T follicular helper cell (primary cell): ENCODE measurements at places on chromosomes 13 and 19.

GRCh38 chr19:3506384-3507340, 551 bp downstream of the FZR1 start:
- DNase-seq: peak; percentile 12

DNA sequence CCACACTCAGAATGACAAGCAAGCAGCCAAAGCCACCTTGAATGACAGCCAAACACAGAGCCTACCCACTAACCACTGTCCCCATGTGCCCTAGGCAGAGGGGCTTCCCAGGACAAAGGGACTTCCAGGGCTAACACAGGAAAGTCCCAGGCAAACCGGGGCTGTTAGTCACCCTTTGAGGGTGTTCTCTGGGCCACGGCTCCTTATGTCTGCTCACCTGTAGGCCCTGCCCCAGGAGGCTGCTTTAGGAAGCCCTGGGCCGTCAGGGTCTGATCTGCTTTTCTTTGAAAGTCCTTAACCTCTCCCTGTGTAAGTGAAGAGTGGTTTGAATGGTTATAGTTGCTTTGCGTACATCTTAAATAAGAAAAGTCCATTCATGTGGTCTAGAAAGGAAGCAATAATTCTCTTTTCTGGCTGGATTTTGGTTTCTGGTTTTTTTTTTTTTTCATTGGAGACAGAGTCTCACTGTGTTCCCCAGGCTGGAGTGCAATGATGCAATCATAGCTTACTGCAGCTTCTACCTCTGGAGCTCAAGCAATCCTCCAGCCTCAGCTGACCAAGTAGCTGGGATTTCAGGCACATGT, 161.4 kb downstream of the EFNB2 start:
- no peak for DNase-seq

GRCh38 chr13:41561170-41561569, 103.8 kb downstream of the RGCC start:
- DNase-seq: no peak

DNA sequence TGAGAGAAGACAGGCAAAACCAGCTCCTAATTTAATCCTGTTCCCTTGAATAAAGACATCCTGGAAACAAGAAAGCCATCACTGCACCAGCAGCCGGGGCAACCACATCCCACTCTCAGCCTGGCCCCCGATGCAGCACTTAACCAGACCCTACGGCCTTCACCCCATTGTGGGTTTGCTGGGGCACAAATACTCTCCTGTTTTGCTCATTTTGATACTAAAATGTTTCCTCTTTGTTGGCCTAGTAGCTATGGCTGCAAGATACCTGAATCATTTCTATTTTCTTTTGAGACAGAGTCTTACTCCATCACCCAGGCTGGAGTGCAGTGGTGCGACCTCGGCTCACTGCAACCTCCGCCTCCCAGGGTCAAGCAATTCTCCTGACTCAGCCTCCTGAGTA, 28.4 kb downstream of the ANKRD27 start:
- DNase-seq: no peak

DNA sequence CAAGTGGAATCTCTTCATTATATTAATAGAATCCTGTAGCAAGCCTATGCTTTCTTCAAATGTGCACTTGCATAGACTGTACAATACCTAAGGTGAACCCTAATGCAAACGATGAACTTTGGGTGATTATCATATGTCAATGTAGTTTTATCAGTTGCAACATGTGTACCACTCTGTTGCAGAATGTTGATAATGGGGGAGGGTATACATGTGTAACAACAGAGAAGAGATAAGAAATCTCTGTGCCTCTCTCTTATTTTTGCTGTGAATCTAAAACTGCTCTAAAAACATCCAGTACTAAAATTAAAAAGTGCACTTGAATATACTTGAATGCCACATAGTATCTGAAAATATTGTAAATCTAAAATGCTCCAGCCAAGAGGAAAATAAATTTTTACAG, 820.8 kb upstream of the MIR17HG start:
- DNase-seq: no peak

GRCh38 chr13:86066611-86067365, 267.6 kb upstream of the SLITRK6 start:
- DNase-seq: no peak

GRCh38 chr13:83295686-83296085, 586.6 kb downstream of the SLITRK1 start:
- no peak for DNase-seq

DNA sequence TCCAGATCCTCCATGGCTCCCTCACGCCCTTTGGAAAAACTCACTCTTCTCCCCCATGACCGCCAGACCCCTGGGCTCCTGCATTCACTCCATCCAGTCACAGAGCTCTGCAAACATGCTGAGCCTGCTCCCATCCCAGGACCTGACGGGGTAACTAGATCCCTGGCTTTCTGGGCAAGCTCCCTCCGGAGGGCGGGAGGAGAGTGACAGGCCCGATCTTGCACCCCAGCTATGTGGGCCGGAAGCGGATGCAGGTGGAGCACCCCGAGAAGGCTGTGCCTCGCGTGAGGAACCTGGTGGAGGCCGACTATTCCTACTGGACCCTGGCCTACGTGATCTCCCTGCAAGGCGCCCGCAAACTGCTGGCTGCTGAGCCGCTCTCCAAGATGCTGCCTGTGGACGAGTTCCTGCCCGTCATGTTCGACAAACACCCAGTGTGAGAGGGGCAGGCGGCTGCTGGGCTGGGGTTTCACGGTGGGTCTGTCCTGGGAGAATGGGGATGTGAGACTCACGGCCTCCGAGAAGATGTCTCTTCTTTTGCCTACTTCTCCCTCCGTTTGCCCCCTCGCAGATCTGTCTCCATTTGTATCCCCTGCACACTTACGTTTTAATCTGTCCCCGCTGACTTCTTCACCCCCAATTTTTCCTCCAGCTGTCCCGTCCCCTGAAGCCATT, 25.2 kb downstream of the COLGALT1 start:
- DNase-seq: no peak

- DNase-seq: no peak
These were observed 160.4 kb upstream of the PCDH9 start for GRCh38 chr13:67390462-67391086.
